Cerebellum (tissue), 4 donors: ENCODE measurements at places on chromosomes 1 and 21. TPM values are rescaled to one million over a fixed set of nuclear protein-coding genes. Genes with fewer than 3 reads are reported as not detected.

Gene ANKRD34A
- total RNA-seq: 1.1 TPM

Gene NECTIN4
- total RNA-seq: not detected

Gene OR6N2
- total RNA-seq: not detected

Gene LCE3D
- total RNA-seq: not detected

Gene UBXN10
- 2.6 TPM for total RNA-seq

Gene NUDT17
- 4.5 TPM for total RNA-seq

Gene LIPI
- total RNA-seq: not detected

Gene NFIA
- total RNA-seq: 86.0 TPM

Gene ADORA1
- total RNA-seq: 19.1 TPM

Gene S1PR1
- total RNA-seq: 38.3 TPM

Gene S100A8
- 2.9 TPM for total RNA-seq

Gene HSD3B1
- not detected for total RNA-seq

Gene CELA3A
- total RNA-seq: not detected

Gene CDA
- total RNA-seq: not detected

Gene PTCH2
- total RNA-seq: 2.4 TPM

Gene ZP4
- total RNA-seq: not detected

Gene GIPC2
- total RNA-seq: 0.64 TPM

Gene PLPPR4
- 27.3 TPM for total RNA-seq
